ENCODE measurements at places on chromosomes 16 and 17.

GRCh38 chr16:72939247-72939646 lies 108.7 kb downstream of the ZFHX3 start:
- no peaks in the 10 kb centered on the region for H3K36me3 ChIP-seq
- no peak overlapping the region for H3K4me3 ChIP-seq
- peaks cover 26% of the 10 kb centered on the region for H3K4me1 ChIP-seq
- no peak for DNase-seq

DNA sequence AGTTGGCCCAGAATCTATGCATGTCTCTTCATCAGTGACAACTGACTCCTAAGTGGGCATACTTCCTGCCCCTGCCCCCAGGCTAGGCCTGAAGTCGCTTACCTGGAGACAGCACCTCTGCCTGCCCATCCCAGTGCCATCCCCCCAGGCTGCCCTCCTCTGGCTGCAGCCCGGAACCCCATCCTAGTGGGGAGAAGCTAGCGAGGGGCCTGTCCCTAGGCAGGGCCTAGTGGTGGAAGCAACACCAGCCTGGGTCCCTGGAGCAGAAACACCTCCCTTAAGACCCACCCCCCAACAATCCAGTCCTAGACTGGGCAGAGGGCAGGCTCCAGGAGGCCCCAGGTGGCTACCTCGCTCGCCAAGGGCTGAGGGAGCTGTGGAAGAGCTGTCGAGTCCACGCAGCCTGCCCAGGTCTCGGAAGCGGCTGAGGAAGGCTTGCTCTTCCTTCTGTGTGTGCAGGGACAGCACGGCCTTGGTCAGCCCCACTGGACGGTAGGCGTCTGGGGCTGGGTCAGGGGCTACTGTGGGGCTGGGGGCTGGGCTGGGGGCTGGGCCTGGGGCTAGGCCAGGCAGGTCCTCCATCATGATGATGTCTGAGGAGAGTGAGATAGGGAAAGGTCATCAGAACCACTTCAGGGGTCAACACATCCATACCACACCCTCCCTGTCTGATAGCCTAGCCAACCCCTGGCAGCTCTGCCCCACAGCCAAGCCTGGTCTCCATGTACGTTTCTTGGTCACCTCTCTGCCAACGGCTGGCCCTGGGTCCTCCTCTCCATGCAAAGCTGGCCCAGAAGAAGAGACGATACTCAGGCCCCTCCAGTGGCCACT lies 7.6 kb downstream of the PER1 start:
- no peak for DNase-seq
- H3K27me3 ChIP-seq: no peaks in the 10 kb centered on the region

- no peak overlapping the region for H3K27ac ChIP-seq
- no peak for DNase-seq
Measured at GRCh38 chr17:9199571-9200551, 178.6 kb downstream of the NTN1 start.

DNA sequence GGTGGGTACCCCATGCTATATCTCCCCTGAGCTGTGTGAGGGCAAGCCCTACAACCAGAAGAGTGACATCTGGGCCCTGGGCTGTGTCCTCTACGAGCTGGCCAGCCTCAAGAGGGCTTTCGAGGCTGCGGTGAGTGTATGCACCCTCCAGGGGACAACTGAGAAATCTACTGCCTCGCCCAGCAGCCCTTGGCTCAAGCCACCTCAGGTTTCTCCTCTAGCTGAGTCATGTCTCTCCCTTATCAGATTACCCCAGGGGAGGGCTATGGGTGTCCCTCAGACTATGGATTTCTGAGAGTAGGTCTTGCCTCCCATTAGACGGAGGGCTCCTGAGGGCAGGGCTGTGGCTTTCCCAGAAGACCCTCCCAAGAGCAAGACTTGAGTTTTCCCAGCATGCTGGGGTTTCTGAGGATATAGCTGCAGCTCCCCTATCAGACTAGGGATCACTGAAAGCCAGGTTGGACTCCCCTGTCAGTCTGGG lies 6.7 kb downstream of the NEK8 start:
- no peak overlapping the region for H3K4me3 ChIP-seq
- no peak for DNase-seq
- no peaks in the 10 kb centered on the region for H3K27me3 ChIP-seq
- no peaks in the 10 kb centered on the region for H3K36me3 ChIP-seq
- peaks cover 14% of the 10 kb centered on the region for H3K4me1 ChIP-seq

- H3K4me3 ChIP-seq: no peak overlapping the region
- no peak for DNase-seq
- H3K4me1 ChIP-seq: no peaks in the 10 kb centered on the region
- no peaks in the 10 kb centered on the region for H3K27me3 ChIP-seq
- peaks cover 69% of the 10 kb centered on the region for H3K36me3 ChIP-seq
Measured at GRCh38 chr17:28675490-28675889, 13.5 kb downstream of the SUPT6H start.

- no peak for DNase-seq
- H3K27ac ChIP-seq: no peak overlapping the region
- no peak overlapping the region for H3K4me3 ChIP-seq
- peaks cover 4% of the 10 kb centered on the region for H3K36me3 ChIP-seq
- no peaks in the 10 kb centered on the region for H3K4me1 ChIP-seq
Measured at GRCh38 chr17:64176556-64176955, 46.6 kb upstream of the ERN1 start.

DNA sequence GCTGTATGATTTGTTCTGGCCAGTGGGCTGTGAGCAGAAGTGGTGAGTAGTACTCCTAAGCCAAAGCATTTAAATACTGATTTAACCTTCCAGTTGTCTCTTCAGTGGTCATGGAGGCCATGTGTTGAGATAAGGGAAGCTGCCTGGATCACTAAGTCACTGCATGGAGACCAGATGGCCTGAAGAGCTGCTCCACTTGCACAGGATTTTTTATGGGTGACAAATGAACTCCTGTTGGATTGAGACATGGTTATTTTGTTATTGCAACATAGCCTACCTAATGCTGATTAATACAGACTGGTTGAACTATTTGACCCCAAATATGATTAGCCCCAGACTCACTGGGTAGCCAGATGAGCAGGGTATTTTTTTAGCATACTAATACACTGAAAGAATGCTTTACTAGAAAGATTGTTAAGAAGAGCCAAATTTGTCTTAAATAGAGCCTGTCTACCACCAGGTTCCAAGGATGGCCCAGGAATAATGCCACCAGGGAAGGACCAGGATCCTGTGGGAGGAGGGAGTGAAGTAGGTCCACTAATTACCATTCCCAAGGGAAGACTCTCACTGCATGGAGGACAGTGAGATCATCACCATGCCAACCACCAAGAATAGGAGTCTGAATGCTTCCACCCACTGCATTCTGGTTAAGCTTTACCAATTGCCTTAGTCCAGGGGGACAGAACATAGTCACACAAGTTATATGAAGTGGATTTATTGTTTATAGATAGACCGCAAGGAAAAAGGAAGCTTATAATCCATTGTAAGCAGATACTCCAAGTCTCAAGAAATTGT lies 187.4 kb upstream of the IRX6 start:
- H3K4me1 ChIP-seq: no peaks in the 10 kb centered on the region
- no peak overlapping the region for H3K27ac ChIP-seq
- peaks cover 30% of the 10 kb centered on the region for H3K27me3 ChIP-seq
- H3K36me3 ChIP-seq: no peaks in the 10 kb centered on the region
- DNase-seq: no peak

GRCh38 chr17:4725646-4726310 lies 5.5 kb upstream of the MED11 start:
- no peak overlapping the region for H3K27ac ChIP-seq
- peaks cover 20% of the 10 kb centered on the region for H3K4me1 ChIP-seq
- no peaks in the 10 kb centered on the region for H3K27me3 ChIP-seq
- no peaks in the 10 kb centered on the region for H3K36me3 ChIP-seq
- H3K4me3 ChIP-seq: no peak overlapping the region

DNA sequence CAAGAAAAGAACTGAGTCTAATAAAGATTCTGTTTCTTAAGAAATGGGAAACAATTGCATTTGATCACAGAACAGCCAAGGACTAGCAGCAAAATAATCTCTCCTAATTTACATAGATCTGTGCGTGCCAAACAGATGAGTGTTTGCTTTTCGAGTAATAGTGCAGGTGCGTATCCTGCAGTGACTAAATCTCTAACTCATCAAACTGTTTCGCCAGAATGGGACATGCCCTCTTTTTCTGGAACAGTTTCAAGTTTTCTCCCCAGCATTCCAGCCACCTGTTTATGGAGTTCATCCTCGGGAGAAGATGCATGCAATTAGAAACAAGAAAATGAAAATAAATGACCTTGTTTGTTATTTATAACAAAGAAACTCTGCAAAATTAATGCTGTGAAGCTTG lies 5.7 kb upstream of the TOX3 start:
- H3K4me3 ChIP-seq: no peak overlapping the region
- H3K27ac ChIP-seq: no peak overlapping the region
- no peak for DNase-seq
- H3K27me3 ChIP-seq: no peaks in the 10 kb centered on the region

DNA sequence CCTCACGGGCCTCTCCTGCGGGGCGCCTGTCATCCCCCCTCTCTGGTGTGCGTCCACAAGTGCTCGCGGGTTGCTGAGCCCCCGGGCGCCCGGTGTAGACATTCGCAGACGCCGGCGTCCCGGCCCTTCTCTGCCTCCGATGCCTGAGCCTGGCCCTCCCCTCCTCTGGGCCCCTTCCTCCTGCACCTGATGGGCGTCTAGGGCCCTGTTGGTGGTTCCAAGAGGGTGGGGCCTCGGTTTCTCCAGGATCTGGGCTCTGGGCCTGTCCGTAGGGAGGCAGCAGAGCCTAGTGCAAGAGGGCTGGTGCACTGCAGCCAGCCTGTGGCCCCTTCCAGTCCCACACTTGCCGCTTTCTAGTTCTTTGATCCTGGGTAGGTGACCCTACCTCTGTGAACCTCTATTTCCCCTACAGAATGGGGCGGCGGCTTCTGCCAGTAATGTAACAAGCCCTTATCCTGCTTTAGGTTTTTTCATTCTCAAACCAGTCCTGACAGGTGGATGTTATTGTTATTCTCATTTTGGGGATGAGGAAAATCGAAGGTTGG lies 623 bp downstream of the E4F1 start:
- H3K27me3 ChIP-seq: no peaks in the 10 kb centered on the region
- DNase-seq: no peak
- H3K4me3 ChIP-seq: peak overlapping the region; percentile 98
- H3K36me3 ChIP-seq: no peaks in the 10 kb centered on the region

- no peaks in the 10 kb centered on the region for H3K27me3 ChIP-seq
- no peak overlapping the region for H3K27ac ChIP-seq
- H3K36me3 ChIP-seq: no peaks in the 10 kb centered on the region
- H3K4me3 ChIP-seq: no peak overlapping the region
Measured at GRCh38 chr16:70294385-70295025, 4.5 kb upstream of the DDX19B start.

DNA sequence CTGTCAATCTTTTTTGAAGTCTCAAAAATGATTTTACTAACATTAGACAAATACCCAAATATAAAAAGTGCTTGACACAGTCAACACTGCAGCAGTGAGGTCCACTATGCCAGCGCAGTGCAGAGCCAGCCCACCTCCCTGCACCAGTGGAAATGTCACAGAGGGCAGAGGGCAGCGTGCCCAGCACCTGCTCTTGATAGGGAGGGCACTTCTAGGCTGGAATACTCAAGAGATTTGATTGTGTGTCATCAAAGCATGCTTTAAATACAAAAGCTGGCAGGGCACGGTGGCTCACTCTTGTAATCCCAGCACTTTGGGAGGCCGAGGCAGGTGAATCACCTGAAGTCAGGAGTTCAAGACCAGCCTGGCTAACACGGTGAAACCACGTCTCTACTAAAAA lies 136.0 kb downstream of the ANKRD11 start:
- no peak overlapping the region for H3K27ac ChIP-seq
- H3K36me3 ChIP-seq: no peaks in the 10 kb centered on the region
- no peak overlapping the region for H3K4me3 ChIP-seq
- H3K4me1 ChIP-seq: peaks cover 58% of the 10 kb centered on the region
- DNase-seq: no peak
- no peaks in the 10 kb centered on the region for H3K27me3 ChIP-seq

- no peak for DNase-seq
- no peaks in the 10 kb centered on the region for H3K36me3 ChIP-seq
- H3K27me3 ChIP-seq: peaks cover 32% of the 10 kb centered on the region
Measured at GRCh38 chr16:20334396-20334795, 7.1 kb upstream of the GP2 start.

- H3K4me3 ChIP-seq: no peak overlapping the region
- H3K4me1 ChIP-seq: peaks cover 44% of the 10 kb centered on the region
- H3K27ac ChIP-seq: no peak overlapping the region
- no peaks in the 10 kb centered on the region for H3K27me3 ChIP-seq
Measured at GRCh38 chr16:75026892-75027391, 28.1 kb downstream of the ZNRF1 start.

GRCh38 chr16:70428178-70428998 lies 10.5 kb downstream of the ST3GAL2 start:
- peaks cover 58% of the 10 kb centered on the region for H3K4me1 ChIP-seq
- DNase-seq: peak; percentile 51
- peak overlapping the region; percentile 87 for H3K27ac ChIP-seq
- H3K4me3 ChIP-seq: peak overlapping the region; percentile 2
- H3K36me3 ChIP-seq: no peaks in the 10 kb centered on the region
- no peaks in the 10 kb centered on the region for H3K27me3 ChIP-seq

DNA sequence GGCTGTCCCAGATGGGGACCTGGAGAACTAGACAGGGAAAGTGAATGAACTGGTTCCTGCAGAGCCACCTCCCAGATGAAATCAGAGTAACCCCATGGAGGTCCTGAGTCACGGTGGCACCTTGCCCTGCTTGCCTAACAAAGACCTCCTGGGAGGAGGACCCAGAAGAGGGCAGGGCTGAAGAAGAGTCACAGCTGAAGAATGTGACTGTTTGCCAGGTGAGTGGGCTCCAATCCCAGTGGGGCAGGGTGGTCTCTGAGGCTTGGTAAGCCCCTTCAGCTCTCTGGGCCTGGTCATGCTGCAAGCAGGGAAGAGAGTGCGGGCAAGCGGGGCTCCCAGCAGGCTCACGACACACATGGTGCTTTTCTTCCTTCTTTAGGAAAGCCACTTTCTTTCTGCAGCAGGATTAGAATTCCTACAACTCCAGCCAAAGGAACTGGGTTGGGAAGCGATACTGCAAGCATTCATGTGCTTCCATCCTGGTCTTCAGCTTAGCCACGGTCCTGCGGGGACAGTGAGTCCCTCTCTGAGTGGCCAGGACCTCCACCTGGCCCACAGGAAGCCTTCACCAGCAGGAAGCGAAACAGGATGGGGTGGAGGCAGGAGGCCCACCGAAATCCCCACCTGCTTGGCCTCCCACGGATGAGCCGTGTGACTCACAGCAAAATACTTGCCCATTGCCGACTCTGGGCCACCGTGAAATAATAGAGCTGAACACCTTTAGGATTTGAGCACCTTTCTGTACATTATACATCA lies 4.3 kb downstream of the C16orf74 start:
- peak overlapping the region; percentile 85 for H3K27ac ChIP-seq
- H3K4me3 ChIP-seq: peak overlapping the region; percentile 34
- peak; percentile 89 for DNase-seq
- H3K36me3 ChIP-seq: no peaks in the 10 kb centered on the region
- H3K4me1 ChIP-seq: peaks cover 60% of the 10 kb centered on the region
- no peaks in the 10 kb centered on the region for H3K27me3 ChIP-seq

DNA sequence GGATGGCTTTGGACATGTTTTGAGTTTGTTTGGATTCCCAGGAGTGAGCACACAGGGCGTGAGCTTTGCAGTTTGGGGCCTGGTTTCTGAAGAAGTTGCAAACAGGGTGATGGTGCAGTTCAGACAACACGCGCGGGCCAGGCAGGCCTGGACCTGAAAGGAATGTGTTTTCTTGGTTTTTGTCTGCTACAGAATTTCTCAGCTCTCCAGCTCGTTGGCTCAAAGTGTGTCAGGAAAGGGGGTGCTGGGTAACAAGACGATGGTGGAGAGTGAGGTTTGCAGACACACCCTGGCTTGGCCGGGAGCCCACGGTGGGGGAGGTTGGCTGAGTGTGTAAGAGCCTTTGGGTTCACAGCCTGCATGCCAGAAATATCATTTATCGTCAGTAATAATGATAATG lies 82.3 kb downstream of the CMIP start:
- peak overlapping the region; percentile 7 for H3K27ac ChIP-seq
- H3K4me1 ChIP-seq: peaks cover 95% of the 10 kb centered on the region
- no peak for DNase-seq
- H3K4me3 ChIP-seq: no peak overlapping the region

Data from HCT116 (cell line).